Right atrium auricular region (tissue), 2 donors: ENCODE measurements at places on chromosomes 11 and 22. TPM values are rescaled to one million over a fixed set of nuclear protein-coding genes. Genes with fewer than 3 reads are reported as not detected.

DNA sequence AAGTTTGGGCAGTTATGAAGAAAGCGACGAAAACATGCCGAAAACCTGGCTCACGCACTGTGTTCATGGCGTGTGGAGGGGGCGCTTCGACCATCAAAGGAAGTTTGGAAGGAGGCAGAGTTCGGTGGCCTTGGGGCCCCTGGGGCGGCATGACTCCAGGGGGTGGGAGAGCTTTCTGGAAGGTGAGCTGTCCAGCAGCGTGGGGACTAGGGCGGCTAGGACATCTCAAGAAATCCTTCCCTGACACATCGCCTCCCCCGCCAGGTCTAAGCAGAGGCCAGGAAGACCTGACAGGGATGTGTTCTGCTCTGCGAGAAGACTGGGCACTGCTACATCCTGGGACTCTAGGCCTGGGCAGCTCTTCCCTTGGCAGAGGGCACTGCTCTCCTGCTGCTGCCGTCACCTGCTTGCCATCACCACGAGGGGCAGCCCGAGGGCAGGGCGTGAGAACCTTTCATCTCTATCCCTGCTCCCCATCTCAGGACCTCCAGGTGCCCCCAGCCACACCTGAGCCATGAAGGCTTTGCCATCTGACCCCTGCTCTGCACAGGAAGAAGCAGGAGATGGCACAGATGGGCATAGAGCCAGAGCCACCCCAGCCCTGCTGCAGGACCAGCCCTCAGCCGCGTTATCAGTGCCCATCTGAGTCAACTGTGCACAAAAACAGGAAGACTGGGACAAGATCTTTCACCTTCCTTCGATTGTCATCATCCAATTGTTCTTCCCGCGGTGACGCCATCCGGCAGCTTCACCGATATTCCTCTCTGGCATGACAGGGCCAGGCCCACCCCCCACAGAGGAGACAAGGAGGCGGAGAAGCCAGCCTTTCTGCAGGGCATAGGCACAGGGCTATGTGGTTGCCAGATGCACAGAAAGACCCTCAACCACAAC is 12.7 kb downstream of the LINC01488 start:
- DNase-seq: no peak
- H3K36me3 ChIP-seq: no peaks in the 10 kb centered on the region
- peaks cover 55% of the 10 kb centered on the region for H3K4me1 ChIP-seq
- no peak overlapping the region for H3K4me3 ChIP-seq

GRCh38 chr22:45454275-45454674 is 40.8 kb downstream of the RIBC2 start:
- H3K4me1 ChIP-seq: no peaks in the 10 kb centered on the region
- H3K36me3 ChIP-seq: no peaks in the 10 kb centered on the region
- no peak overlapping the region for H3K4me3 ChIP-seq
- H3K27me3 ChIP-seq: no peaks in the 10 kb centered on the region

- no peaks in the 10 kb centered on the region for H3K4me1 ChIP-seq
- H3K36me3 ChIP-seq: no peaks in the 10 kb centered on the region
- no peak overlapping the region for H3K27ac ChIP-seq
- DNase-seq: no peak
Measured at GRCh38 chr11:111176603-111177002, 68.9 kb upstream of the POU2AF2 start.

The PANX2 gene
- 0.67 TPM for total RNA-seq

GRCh38 chr11:57277845-57278720 is 41.0 kb upstream of the APLNR start:
- peak; percentile 92 for DNase-seq
- H3K4me3 ChIP-seq: peak overlapping the region; percentile 19
- H3K27ac ChIP-seq: peak overlapping the region; percentile 52

GRCh38 chr22:37995460-37995859 is 11.1 kb upstream of the SOX10 start:
- H3K27me3 ChIP-seq: no peaks in the 10 kb centered on the region
- H3K4me3 ChIP-seq: no peak overlapping the region
- peaks cover 11% of the 10 kb centered on the region for H3K4me1 ChIP-seq
- H3K27ac ChIP-seq: no peak overlapping the region
- H3K36me3 ChIP-seq: no peaks in the 10 kb centered on the region

GRCh38 chr11:84468235-84468634 is 1158.9 kb downstream of the DLG2 start:
- H3K36me3 ChIP-seq: no peaks in the 10 kb centered on the region
- no peaks in the 10 kb centered on the region for H3K27me3 ChIP-seq
- no peak overlapping the region for H3K27ac ChIP-seq
- H3K4me3 ChIP-seq: no peak overlapping the region
- no peaks in the 10 kb centered on the region for H3K4me1 ChIP-seq

- H3K4me3 ChIP-seq: no peak overlapping the region
- H3K36me3 ChIP-seq: no peaks in the 10 kb centered on the region
- DNase-seq: no peak
- no peaks in the 10 kb centered on the region for H3K27me3 ChIP-seq
- no peaks in the 10 kb centered on the region for H3K4me1 ChIP-seq
Measured at GRCh38 chr22:49613511-49614270, 214.0 kb downstream of the BRD1 start.

DNA sequence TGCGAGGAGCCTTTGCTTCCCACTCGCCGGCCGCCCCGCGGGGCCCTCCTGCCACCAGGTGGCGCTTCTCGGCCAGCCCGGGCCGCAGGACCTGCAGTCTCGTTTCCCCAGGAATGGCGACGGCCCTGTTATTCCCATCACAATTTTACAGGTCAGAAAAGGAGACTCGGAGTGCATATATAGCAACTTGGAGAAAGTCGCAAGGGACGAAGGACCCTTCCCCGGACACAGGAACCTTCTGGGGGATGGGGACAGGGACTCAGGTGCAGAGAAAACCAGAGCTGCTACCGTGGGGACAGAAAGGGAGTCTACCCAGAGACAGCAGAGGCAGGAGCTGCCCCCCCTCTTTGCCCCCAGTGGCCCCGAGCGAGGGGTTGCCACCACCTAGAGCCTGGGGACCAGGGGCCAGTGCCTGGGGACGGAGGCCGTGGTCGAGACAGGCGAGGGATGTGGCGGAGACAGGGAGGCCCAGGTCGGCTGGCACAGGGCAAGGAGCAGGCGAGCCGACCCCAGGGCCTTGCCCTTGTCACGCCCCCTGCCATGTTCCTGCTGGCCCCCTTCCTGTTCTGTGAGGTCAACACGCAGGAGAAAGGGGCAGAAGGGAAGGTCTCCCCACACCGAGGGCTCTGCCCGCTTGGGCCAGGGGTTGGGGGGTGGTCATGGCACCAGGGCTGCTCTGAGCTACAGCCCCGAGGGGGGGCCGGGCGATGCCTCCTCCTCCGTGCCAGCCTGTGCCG is 3.5 kb upstream of the KRTAP5-6 start:
- peak overlapping the region; percentile 31 for H3K4me3 ChIP-seq
- peak; percentile 84 for DNase-seq
- H3K27me3 ChIP-seq: no peaks in the 10 kb centered on the region
- peaks cover 16% of the 10 kb centered on the region for H3K4me1 ChIP-seq
- H3K36me3 ChIP-seq: no peaks in the 10 kb centered on the region

GRCh38 chr11:107427569-107428180 is 29.9 kb downstream of the CWF19L2 start:
- DNase-seq: no peak
- H3K4me1 ChIP-seq: no peaks in the 10 kb centered on the region
- no peaks in the 10 kb centered on the region for H3K27me3 ChIP-seq
- no peak overlapping the region for H3K4me3 ChIP-seq

GRCh38 chr11:122435540-122436187 is 219.9 kb upstream of the UBASH3B start:
- no peaks in the 10 kb centered on the region for H3K36me3 ChIP-seq
- H3K27me3 ChIP-seq: no peaks in the 10 kb centered on the region
- DNase-seq: no peak
- H3K27ac ChIP-seq: no peak overlapping the region

DNA sequence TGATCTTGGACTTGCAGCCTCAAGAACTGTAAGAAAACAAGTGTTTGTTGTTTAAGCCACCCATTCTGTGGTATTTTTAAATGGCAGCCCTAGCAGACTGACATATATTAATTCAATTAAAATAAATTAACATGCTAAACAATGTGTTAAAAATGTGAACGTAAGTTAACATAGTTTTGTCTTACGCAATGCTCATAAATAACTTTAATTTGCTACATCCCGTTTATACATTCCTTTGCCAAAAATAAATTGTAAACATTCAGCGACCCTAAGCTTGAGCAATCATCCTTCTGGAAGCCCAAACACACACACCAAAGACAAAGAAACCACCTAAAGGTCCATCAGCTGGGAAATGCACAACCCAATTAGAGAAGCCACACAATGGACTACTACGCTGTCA is 70.4 kb downstream of the CELSR1 start:
- no peaks in the 10 kb centered on the region for H3K36me3 ChIP-seq
- no peaks in the 10 kb centered on the region for H3K27me3 ChIP-seq
- DNase-seq: no peak

GRCh38 chr22:47965896-47966295 is 1203.4 kb downstream of the TBC1D22A start:
- H3K36me3 ChIP-seq: no peaks in the 10 kb centered on the region
- H3K27ac ChIP-seq: no peak overlapping the region
- no peak overlapping the region for H3K4me3 ChIP-seq
- H3K27me3 ChIP-seq: no peaks in the 10 kb centered on the region
- no peak for DNase-seq

The TMEM25 gene
- total RNA-seq: 15.6 TPM

GRCh38 chr11:82539669-82540068 is 194.0 kb downstream of the FAM181B start:
- no peaks in the 10 kb centered on the region for H3K36me3 ChIP-seq
- no peaks in the 10 kb centered on the region for H3K4me1 ChIP-seq
- DNase-seq: no peak

The TCN2 gene
- total RNA-seq: 28.7 TPM

GRCh38 chr11:96869207-96869606 is 479.4 kb downstream of the JRKL start:
- DNase-seq: no peak
- H3K4me3 ChIP-seq: no peak overlapping the region
- H3K36me3 ChIP-seq: no peaks in the 10 kb centered on the region
- no peaks in the 10 kb centered on the region for H3K27me3 ChIP-seq
- H3K27ac ChIP-seq: peak overlapping the region; percentile 54

The NLRP14 gene
- total RNA-seq: not detected

- H3K27ac ChIP-seq: no peak overlapping the region
- H3K36me3 ChIP-seq: no peaks in the 10 kb centered on the region
- H3K4me1 ChIP-seq: no peaks in the 10 kb centered on the region
- no peak overlapping the region for H3K4me3 ChIP-seq
- H3K27me3 ChIP-seq: no peaks in the 10 kb centered on the region
Measured at GRCh38 chr11:131246663-131247062, 123.8 kb upstream of the NTM start.

- H3K27ac ChIP-seq: no peak overlapping the region
- no peaks in the 10 kb centered on the region for H3K36me3 ChIP-seq
- H3K4me1 ChIP-seq: no peaks in the 10 kb centered on the region
- H3K27me3 ChIP-seq: no peaks in the 10 kb centered on the region
- no peak for DNase-seq
- no peak overlapping the region for H3K4me3 ChIP-seq
Measured at GRCh38 chr22:22181341-22181850, 63.2 kb upstream of the VPREB1 start.

The ZNF74 gene
- total RNA-seq: 6.3 TPM

The OR8K1 gene
- total RNA-seq: not detected

The PRG3 gene
- total RNA-seq: not detected

DNA sequence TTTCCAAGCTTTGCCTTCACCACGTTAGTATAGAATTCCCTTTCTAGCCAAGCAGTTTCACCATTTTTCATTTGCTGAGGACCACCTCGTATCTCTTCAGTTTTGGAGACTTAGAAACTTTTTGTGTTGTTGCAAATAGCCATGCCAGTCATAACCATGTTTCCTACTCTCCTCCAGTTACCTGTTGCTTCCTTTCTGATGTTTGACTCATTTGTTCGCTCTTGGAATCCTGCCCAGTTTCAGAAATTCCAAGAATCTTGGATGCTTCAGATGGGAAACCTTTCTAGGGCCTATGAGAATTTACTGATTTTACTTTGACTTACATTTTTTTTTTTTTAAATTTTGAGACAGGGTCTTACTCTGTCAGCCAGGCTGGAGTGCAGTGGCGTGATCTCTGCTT is 65.4 kb downstream of the PPP6R3 start:
- no peak for DNase-seq
- no peak overlapping the region for H3K4me3 ChIP-seq
- H3K27ac ChIP-seq: no peak overlapping the region

- H3K4me3 ChIP-seq: no peak overlapping the region
- H3K4me1 ChIP-seq: no peaks in the 10 kb centered on the region
- no peak overlapping the region for H3K27ac ChIP-seq
Measured at GRCh38 chr11:3926458-3927095, 71.1 kb downstream of the STIM1 start.
